ENCODE measurements at places on chromosomes 13 and 19. TPM values are rescaled to one million over a fixed set of nuclear protein-coding genes. Genes with fewer than 3 reads are reported as not detected.

The CEACAM6 gene
- 0.17 TPM for polyA plus RNA-seq

The KLK14 gene
- 0.22 TPM for polyA plus RNA-seq

DNA sequence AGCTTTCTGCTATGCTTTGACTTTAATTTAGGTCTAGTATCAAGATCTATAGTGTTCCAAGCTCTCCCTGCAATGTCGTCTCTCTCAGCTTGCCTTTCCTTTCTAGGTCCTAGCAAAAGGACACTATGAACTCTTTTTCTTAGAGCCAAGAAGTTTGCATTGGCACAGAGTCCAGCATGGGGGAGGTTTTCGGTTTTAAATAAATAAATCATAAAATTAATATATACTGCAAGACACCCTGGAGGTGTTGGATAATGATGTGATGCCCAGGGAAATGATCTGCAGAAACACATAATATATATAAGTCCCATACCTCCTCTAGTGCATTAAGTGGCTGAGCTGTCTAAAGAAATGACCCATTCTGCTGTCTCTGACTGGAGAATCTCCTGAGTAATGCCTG is 316.4 kb upstream of the MAB21L1 start:
- DNase-seq = no peak

GRCh38 chr13:53150568-53150967 is 122.0 kb downstream of the OLFM4 start:
- no peak for DNase-seq
